T-helper 17 cell (primary cell): ENCODE measurements at places on chromosomes 16 and 17. TPM values are rescaled to one million over a fixed set of nuclear protein-coding genes. Genes with fewer than 3 reads are reported as not detected.

- peaks cover 7% of the 10 kb centered on the region for H3K4me1 ChIP-seq
- H3K36me3 ChIP-seq, result no peaks in the 10 kb centered on the region
- H3K27me3 ChIP-seq, result no peaks in the 10 kb centered on the region
- H3K4me3 ChIP-seq, result no peak overlapping the region
These were observed 274.7 kb downstream of the HS3ST4 start for GRCh38 chr16:25966172-25967097.

- peaks cover 53% of the 10 kb centered on the region for H3K4me1 ChIP-seq
- H3K27me3 ChIP-seq, result no peaks in the 10 kb centered on the region
- H3K27ac ChIP-seq, result no peak overlapping the region
- peaks cover 2% of the 10 kb centered on the region for H3K36me3 ChIP-seq
- no peak for DNase-seq
- no peak overlapping the region for H3K4me3 ChIP-seq
These were observed 44.6 kb upstream of the GSE1 start for GRCh38 chr16:85568519-85568918.

Gene GRAP
- total RNA-seq, result 23.8 TPM

- no peaks in the 10 kb centered on the region for H3K36me3 ChIP-seq
- H3K27me3 ChIP-seq, result no peaks in the 10 kb centered on the region
- no peak overlapping the region for H3K4me3 ChIP-seq
- H3K27ac ChIP-seq, result no peak overlapping the region
These were observed 239.4 kb downstream of the MRTFB start for GRCh38 chr16:14310519-14310991.

DNA sequence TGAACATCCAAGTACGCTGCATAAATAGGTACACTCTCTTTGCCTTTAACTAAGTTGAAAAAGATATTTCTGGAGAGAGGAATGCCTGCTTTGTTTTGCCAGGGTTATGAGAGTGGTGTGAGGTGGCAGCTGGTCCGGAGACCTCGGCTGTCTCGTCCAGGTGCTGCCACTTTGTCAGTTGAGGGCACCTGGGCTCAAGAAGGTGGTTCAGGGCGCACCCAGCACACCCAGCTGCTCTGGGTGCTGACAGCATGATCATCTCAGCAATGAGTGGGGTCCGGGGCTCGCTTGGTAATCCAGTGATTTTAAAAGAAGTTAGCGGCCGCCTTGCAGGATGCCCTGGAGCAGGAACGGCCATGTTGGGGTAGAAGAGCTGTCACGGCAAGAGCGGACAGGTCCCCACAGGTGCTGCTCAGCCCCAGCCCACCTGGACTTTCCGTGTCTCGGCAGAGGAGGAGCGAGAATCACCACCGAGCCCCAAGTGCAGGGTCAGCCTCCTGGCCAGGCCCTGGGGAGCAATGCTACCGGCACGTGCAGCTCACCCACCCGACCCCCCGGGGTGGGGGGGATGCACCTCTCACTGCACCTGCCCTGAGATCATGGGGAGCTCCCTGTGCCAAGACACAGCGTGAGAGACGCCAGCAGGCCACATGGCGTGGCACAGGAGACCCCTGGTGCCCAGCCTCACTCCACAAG lies 67.4 kb upstream of the CHMP6 start:
- H3K27me3 ChIP-seq, result no peaks in the 10 kb centered on the region
- no peak overlapping the region for H3K27ac ChIP-seq
- H3K4me3 ChIP-seq, result no peak overlapping the region
- no peak for DNase-seq

- H3K36me3 ChIP-seq, result no peaks in the 10 kb centered on the region
- no peak overlapping the region for H3K27ac ChIP-seq
- peaks cover 5% of the 10 kb centered on the region for H3K27me3 ChIP-seq
These were observed 615.7 kb upstream of the SALL1 start for GRCh38 chr16:51766739-51767138.

Gene KRTAP3-1
- not detected for total RNA-seq
